Stimulated activated CD4-positive, alpha-beta T cell treated with anti-CD3 and anti-CD28 coated beads, Interleukin-15, amount 100 ng/mL, for 48 hours (primary cell): ENCODE measurements at places on chromosomes 4 and X.

GRCh38 chrX:48512371-48512935 lies 3.7 kb downstream of the PORCN start:
- DNase-seq = no peak

- DNase-seq = no peak
Measured at GRCh38 chrX:68571292-68571609, 72.4 kb downstream of the YIPF6 start.

DNA sequence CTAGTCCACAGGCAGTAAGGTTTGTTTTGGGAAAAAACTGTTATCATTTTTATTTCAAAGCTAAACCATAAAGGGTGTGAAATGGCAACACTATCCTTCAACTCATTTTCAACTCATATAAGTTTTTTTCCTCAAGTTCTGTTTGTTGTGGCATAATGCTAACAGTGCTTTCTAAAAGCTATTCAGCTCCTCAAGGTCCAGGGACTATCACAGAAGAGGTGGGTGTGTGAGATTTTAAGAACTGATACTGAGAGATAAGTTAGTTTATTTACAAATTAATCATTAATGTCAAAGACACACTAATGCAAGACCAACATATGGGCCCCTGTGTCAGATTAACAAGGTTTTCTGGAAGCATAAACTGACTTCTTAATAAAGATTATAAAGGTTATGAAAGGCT lies 11.8 kb downstream of the UGT2B15 start:
- no peak for DNase-seq

DNA sequence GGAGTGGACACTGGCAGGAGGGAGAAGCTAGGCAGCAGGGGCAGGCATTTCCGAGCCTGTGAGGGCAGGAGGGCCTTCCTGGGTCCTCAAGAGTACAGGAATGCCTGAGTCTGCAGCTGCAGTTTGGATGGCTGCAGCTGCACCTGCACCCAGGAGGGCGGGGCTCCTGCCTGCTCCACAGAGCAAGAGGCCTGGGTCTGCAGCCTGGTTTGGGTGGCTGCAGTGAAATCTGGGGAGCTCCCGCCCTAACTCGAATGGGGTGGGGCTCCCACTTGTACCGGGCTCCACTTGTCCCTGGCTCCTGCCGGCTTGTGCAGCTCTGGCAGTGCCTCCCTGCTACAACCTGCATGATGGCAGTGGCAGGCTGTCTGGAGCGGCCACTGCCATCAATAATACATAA lies 436.0 kb downstream of the ARHGAP24 start:
- DNase-seq = no peak

GRCh38 chr4:84535901-84536300 lies 36.8 kb upstream of the NKX6-1 start:
- DNase-seq = no peak

- DNase-seq = no peak
Measured at GRCh38 chr4:21469438-21470300, 478.9 kb downstream of the KCNIP4 start.

- no peak for DNase-seq
Measured at GRCh38 chr4:36358173-36358572, 76.8 kb downstream of the DTHD1 start.

DNA sequence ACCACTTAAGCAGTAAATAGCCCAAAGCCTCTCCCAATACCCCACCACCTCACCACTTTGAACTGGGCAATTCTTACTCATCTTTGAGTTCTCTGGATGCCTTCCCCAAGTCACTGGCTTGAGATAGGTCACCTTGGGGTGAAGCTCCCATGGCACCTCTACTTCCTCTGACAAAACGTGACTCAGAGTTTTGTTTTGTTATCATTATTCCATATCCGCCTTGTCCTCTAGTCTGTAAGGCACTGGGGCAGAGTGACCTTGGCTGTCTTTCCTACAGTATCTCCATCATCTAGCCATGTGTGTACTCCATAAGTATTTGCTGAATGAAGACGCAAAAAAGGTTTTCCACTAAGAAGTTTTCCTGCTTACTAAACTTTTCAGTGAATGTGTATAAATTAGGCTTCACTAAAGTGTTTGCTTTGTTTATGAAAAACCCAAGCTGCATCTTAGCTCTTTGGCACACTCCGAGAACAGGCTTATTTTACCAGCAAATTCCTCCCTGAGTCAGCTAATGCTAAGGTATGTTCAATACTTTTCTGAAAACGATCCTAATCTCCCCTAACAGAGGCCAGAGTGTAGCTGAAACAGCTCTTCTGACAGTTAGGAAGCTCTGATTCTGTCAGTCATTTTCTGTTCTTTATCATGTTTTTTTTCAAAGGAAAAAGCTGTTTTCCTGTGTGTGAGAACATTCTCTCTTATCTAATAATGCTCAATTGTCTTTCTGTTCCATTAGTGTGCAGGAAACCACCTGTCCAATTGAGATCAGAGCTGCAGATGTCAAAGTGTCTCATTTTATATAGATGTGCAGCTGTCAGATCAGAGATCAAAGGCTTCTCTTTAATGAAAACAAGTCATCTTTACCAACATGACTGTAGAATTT lies 30.2 kb upstream of the TSPAN5 start:
- DNase-seq = peak; percentile 17

GRCh38 chrX:64097891-64098290 lies 107.6 kb downstream of the AMER1 start:
- DNase-seq = no peak

- DNase-seq = no peak
Measured at GRCh38 chr4:183448436-183448835, 4.0 kb downstream of the CDKN2AIP start.

- DNase-seq = no peak
Measured at GRCh38 chr4:164906368-164906767, 29.4 kb downstream of the APELA start.

DNA sequence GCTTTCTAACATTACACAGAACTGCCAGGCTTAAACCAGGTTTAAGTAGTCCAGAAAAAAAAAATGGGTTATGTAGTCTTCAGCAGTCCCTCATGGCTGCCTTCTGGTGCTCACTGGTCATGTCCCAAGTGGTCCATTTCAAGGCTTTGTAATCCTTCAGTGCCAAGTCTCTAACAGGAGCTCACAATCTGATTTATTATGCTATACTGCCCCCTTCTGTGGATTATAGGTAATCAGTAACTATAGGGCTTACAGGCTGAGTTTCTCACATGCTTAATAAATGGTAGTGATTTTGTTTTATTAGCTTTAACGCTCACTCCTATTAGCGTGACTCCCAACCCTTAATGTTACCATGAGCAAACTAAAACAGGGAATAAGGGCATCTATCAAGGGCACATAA lies 92.5 kb upstream of the EDA2R start:
- DNase-seq = no peak

DNA sequence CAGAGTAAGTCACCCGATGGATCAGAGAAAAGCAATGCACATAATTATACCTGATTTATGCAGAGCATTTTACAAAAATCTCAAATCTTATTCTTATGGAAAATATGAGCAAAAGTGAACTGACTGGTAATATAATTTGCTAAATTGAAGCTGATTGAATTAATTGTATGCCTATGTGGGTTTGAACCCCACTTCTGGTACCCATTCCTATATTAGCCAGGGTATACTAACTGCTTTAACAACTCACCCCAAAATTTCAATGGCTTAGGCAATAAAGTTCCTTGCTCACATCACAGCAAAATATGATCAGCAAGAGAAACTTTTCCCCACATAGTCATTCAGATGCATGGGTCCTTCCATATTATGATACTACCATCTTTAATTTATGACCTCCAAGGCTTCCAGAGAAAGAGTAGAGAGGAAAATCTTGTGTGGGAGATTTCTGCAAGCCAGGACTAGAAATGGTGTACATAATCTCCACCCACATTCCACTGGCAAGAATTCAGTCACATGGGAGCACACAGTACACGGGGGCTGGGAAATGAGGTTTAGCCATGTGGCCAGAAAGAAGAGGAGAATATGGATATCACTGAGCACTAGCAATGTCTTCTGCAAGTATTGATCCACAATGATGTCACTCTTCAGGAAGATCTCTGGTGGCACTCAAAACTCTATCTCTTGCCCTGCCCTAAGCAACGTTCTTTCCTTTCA lies 640.7 kb downstream of the BCOR start:
- DNase-seq = no peak

DNA sequence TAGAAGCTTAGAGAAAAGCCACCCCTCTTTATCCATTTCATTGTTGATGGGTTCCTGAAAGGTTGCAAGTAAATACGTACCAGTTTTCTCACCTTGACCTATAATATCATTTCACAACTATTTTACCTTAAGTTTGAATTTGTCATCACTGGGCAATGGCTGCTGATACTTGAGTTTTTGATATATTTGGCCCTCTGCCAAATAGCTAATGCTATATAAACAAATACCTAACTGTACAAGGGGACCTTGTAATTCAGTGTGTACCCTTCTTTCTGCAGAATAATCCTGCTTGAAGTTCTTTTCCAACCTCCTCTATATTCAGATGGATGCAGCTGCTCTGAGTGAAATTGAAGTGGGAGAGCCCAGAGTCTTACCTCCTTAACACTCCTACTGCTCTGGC lies 19.0 kb upstream of the GLUD2 start:
- no peak for DNase-seq

DNA sequence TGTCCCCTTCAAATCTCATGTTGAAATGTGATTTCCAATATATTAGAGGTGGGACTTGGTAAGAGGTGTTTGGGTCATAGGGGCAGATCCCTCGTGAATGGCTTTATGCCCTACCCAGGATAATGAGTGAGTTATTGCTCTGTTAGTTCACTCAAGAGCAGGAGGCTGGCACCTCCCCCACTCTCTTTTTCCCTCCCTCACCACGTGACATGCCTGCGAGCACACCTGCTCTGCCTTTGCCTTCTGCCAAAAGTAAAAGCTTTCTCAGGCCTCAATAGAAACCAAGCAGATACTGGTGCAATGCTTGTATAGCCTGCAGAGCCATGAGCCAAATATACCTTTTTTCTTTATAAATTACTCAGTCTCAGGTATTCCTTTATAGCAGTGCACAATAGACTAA lies 286.3 kb upstream of the UGT8 start:
- no peak for DNase-seq

- no peak for DNase-seq
Measured at GRCh38 chrX:101442085-101442484, 34.1 kb downstream of the HNRNPH2 start.

DNA sequence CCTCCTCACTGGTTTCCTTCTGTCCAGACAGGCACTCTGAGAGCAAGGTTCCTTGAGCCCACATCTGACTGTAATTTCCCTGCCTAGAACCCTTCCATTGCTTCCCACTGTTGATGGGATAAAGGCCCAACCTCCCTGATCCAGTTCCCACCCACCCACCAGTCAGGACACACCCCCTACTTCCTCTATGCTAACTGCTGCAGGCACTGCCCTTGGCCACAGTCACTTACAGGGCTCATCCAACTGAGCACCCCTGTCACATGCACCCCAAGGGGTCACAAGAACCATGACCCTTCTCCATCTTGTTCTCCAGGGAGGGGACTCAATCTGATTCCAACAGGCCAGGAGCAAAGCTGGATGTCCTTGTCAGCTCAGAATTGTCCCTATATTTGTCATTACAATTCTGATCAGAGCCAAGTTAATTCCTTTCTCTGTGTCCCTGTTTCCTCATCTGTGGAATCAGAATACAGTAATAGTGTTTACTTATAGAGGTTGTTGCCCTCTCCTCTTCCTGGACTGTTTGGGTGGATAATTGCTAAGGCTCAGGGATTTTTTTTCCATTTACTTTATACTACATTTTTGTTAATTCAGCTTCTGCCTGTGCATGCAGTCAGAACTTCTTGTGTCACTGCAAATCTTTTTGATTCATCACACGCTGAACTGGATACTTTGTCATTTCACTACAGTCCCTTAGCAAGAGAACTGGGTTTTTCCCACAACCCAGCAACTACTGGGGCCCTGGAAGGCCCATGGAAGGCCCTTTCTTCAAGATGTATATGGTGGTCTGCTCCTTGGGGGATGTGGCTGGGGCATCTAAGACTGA lies 105.6 kb upstream of the MAMLD1 start:
- DNase-seq = no peak

DNA sequence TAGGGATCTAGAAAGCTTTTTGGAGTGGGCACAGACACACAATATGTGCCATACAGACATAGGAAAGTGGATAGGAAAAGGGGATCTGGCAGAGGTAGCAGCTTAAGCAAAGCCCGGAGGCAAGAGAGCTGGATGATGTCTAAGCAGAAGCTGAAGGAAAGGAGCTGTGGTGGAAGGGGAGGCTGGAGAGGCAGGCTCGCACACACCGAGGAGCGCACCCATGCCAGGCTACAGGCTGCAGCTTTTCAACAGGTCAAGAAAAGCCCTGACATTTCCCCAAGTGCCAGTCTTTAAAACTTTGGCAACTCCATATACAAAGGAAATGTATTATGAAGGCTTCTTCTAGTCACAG lies 67.4 kb downstream of the SOWAHB start:
- no peak for DNase-seq

GRCh38 chrX:65522739-65523372 lies 11.7 kb downstream of the LAS1L start:
- DNase-seq = no peak

- no peak for DNase-seq
Measured at GRCh38 chr4:121819216-121819965, 4.3 kb downstream of the CCNA2 start.

DNA sequence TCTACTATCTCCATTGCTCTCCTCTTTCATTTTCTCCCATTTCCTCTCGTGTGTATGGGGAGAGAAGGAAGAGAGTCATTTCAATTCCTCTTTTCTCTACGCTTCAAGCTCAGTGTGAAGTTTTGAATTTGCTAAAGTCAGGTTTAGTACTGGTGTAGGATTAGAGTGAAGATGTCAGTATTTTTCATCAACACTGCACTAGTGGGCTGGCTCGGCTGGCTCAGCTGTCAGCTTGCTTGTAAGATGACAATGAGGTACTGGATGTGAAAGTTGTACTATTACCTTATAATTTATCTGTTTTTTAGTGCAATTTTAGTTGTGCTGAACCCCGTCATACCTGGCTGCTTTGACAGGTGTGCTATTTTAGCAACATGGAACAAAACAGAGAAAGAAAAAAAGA lies 2.1 kb upstream of the SH2D1A start:
- DNase-seq = no peak

DNA sequence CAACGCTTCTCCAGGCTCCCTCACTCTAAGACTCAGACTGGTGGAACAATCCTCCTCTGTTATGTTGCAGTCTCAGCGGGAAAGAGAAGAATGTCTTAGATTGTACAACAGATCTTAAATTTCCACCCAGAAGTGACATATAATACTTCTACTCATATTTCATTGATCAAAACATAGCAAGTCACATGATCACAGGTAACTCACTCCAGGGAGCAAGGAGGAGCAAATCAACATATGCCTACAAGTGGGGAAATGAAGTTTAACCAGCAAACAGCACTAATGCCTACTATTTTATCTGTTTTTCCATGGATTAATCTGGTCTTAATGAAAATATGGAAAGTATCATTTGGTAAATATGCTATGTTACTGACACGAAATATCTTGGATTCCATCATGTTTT lies 819.8 kb downstream of the CCSER1 start:
- DNase-seq = no peak

GRCh38 chrX:53511322-53511721 lies 77.2 kb upstream of the HSD17B10 start:
- DNase-seq = no peak

DNA sequence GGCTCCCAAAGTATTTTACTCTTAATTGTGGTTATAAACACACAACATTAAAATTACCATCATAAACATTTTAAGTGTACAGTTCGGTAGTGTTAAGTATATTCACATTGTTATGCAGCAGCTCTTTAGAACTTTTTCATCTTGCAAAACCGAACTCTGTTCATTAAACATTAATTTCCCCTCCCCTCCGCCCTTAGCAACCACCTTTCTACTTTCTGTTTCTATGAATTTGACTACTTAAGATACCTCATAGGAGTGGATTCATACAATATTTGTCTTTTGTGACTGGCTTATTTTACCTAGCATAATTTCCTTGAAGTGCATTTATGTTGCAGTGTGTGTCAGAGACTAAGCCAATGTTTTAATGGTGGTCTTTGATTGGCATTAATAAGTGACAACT lies 32.6 kb downstream of the IL13RA1 start:
- DNase-seq = no peak
